BJ (cell line): ENCODE measurements at places on chromosomes 7 and 10.

DNA sequence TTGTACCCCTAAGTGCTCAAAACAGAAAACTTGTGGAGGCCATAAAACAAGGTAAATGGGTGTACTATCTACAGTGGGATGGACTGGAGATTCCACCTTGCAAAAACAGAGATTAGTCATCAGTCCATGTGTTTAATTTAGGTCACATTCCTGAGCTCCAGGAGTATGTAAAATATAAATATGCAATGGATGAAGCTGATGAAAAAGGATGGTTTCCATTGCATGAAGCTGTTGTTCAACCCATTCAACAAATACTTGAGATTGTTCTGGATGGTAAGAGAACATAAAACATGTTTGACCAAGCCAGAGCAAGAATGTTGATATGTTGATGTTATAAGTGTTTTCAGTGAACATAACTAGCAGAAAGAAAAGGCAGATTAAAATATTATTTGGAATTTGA, 14.6 kb downstream of the ASB15 start:
- DNase-seq = peak; percentile 3

- DNase-seq = no peak
Measured at GRCh38 chr7:111160297-111160696, 69.4 kb downstream of the LRRN3 start.

DNA sequence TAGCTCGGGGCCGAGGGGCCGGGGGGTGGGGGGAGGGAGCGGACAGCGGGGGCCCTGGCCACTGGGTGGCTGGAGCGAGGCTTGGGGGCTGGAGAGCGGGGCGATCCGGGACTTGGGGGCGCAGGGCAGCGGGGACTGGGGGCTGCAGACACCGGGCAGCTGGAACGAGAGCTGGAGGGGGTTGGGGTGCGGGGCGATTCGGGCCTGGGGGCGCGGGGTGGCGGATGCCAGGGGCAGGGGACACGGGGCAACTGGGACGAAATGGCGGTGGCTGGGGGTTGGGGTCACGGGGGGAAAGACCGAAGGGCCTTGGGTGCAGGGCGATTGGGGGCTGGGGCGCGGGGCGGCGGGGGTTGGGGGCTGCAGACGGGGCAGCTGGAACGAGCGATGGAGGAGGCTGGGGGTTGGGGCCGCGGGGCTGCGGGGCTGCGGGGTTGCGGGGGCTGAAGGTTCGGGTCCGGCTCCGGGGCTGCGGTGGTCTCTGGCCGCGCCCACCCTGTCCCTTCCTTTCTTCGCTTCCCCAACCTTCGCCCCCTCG, 590 bp downstream of the COL26A1 start:
- no peak for DNase-seq

DNA sequence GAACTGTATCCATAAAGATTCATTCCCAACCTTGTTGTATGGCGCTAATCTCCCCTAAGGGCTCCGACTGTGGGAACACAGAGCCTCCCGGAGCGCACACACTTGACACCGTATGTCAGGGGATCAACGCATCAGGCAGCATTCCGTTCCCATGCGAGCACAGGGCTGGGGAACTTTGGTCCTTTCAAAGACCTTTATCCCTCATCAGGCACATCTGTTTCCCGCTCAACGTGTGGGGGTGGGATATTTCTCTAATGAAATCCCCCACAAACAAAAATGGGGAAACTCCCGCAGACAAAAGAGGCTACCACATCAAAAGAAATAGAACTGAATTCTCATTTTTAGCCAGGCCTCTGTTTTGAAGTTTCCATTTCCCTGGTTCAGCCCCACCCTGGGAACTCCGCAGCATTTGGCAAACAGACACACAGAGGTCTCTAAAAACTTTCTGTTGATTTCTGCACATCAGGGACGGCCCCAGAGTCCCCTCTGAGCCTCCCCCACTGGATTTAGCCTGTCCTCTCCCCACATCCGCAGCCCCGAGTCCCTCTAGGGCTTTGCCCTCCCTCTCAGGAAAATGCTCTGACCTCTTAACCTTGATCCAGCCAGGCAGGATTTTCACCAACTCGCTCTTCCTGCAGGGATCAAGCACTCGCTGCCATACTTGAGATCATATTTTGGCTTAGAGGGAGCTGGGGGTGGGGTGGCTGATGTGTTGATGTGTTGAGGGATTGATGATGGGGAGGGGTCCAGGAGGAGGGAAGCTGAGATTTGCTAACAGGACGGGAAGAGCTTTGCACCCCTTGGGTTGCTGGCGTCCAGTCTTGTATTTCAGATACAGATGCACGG, 6.6 kb downstream of the CPA5 start:
- no peak for DNase-seq

DNA sequence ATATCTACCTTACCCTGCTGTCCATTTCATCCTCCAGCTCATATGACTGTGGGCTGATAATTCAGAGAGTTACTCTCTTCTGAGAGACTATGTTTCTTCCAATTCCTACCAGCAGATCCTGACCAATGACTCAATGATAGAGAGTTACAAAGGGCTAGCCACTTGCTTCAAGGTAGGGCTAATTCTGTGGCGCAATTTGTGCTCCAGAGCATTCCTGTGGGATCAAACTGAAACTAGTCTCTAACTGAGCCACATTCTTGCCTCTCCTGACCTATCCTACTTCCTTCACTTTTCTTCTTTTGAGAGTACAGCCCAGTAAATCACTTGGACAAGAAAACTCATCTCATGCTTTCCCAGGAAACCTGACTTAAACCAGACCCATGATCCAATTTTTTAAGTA, 17.9 kb upstream of the ASZ1 start:
- no peak for DNase-seq

DNA sequence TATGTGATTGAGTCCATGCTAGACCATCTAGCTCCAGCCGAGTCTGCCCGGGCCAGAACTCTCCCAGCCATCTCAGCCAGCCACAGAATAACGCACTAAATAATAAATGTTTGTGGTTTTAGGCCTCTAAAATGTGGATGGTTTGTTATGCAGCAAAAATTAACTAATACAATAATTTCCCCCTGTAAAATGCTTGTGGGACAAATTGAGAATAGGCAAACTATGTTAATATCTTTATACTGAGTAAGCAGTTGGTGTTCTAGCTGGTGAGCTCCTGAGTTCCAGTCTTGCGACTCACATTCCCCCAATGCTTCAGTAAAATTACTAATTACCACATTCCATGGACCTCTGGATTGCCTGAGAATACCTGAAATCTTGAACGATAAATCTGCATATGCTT, 316.8 kb upstream of the NFE2L3 start:
- DNase-seq = peak; percentile 46

DNA sequence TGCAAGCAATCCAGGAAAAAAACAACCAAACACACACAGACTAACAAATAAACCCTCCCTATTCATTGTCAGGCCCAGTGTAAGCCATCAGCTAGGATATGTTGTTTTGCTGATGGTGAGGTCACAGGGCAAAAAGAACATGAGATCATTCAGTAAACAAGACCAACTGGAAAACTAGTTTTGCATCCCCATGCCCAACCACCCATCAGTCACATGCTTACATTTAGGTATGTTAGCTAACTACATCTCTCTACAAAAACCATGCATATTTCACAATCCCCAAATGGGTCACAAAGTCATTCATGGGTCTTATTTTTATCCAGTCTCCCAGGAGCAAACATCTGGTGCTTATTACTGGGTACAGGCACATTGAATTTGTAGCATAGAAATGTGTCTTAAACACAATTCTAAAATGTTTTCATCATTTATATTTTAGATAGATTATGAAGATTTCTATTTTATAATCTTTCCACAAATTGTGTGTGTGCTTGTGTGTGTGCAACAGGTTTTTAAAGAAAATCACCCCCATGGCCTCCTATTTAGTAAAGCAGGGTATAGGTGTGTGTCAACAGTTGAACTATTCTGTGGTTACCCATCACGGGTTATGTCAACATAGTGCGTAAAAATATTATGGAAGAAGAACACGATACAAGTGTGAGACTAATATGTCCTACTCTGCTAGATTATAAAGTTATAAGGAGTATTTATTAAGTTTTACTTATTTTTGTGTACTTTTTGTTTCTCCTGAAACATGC, 103.8 kb upstream of the AKR1E2 start:
- peak; percentile 87 for DNase-seq

DNA sequence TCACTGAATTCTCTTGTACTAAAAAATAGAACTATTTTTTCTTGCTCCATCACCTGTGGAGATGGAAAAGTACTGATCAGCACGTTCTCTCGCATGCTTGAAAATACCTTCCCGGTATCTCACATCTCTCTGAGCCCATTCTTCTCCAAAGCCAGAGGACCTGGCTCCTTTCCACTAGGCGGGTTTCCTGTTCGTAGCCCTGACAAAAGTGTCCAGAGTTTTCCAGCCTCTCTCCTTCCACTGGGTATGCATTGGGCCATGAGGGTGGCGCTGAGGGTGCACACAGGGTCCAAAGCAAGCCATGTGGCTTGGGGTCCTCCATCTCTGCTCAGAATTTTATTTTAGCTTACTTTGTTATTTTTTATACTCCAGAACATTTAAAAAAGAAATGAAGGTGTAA, 16.3 kb upstream of the SRGN start:
- DNase-seq = no peak

GRCh38 chr10:130022086-130022485, 58.0 kb upstream of the EBF3 start:
- DNase-seq = no peak

DNA sequence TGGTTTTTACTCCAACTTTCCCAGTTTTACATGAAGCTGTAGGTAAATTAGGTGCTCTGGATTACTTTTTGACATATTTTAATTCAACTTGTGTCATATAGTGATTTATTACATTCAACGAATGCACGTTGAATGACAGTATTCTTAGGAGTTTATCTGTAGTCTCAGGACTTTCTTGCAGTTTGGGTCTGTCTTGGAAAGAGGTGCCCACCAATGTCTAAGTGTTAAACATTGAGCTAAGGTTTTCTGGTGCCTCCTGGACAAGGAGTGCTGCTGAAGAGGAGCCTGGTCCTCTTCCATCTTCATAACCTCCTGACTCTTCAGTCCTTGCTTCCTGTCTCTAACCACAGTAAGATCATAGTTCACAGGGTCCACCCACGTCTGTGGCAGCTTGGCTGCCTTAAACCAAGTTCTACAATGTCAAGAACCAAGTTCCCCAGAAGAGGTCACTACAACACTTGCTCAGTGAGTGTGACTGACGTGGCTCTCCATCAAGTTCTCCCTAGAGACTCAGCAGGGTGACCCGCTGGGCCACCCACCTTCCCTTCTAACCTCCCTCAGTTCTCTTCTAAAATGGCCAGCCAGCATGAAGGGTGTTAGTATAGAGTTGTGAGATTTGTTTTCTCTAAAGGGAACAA, 6.1 kb downstream of the NPY start:
- no peak for DNase-seq

- no peak for DNase-seq
Measured at GRCh38 chr7:138979988-138980562, 1.1 kb downstream of the KIAA1549 start.

- DNase-seq = no peak
Measured at GRCh38 chr10:3780771-3781467, 4.1 kb downstream of the KLF6 start.

GRCh38 chr7:74674166-74674565, 16.6 kb downstream of the GTF2I start:
- DNase-seq = no peak

DNA sequence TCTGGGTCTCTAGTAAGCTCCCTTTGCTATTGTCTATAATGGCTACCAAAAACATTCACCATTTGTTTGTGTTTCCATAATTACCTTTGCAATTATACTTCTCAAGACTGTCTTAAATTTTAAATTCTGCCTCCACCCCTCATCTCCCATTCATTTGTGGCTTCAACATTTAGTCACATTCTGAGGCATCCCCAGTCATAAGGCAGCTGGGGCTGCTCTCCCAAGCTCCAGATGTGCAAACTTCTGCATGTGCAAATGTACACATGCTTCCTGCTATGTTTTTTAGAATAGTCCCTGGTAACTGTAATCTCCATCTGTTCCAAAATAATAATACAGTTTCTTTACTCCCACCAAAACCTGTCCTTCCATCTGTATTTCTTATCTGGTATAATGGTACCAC, 97.3 kb downstream of the CDK6 start:
- no peak for DNase-seq
